T-helper 2 cell treated with Interferon-gamma antibody and Interleukin-4, amounts not matched to agents 5 μg/mL and 100 μg/mL, for 36 hours (primary cell): ENCODE measurements at places on chromosomes 11 and 22.
A peak's percentile ranks its signal among the peaks of the same experiment; 100 is the strongest.

GRCh38 chr11:103380031-103380430, 270.8 kb downstream of the DYNC2H1 start:
- H3K4me3 ChIP-seq: no peak overlapping the region
- no peak for DNase-seq
- H3K36me3 ChIP-seq: no peaks in the 10 kb centered on the region
- H3K27me3 ChIP-seq: no peaks in the 10 kb centered on the region
- no peak overlapping the region for H3K27ac ChIP-seq
- no peaks in the 10 kb centered on the region for H3K4me1 ChIP-seq

DNA sequence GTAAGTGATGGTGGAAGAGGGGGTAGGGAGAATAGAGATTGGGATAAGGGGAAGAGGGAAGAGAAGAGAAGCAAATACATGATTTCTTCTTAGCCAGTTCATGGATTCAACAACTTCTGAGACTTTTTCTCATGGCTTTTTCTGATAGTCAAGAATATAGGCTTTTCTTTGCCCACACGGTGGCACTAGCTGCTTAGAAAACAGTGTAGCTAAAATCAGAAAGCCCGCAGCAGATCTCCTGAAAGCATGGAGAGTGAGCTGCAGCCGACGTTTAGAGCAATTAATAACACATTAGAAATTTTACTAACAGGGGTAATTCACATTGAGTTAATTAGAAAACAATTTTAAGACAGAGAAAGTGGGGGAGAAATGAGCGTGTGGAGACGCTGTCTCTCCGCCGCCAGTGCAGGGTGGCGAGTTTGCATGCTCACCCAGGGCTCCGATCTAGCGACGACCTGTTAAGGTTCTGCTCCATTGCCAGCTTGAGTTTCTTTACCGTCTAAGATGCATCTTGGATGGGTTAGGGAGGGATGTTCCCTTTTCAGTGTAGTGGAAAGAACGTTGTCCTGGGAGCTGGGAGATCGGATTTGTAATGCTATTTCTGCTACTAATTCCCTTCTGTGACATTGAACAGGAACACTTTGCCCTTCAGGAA, 3.3 kb upstream of the RAG1 start:
- H3K36me3 ChIP-seq: peaks cover 9% of the 10 kb centered on the region
- no peak overlapping the region for H3K27ac ChIP-seq
- H3K4me1 ChIP-seq: peaks cover 11% of the 10 kb centered on the region
- H3K27me3 ChIP-seq: peaks cover 80% of the 10 kb centered on the region
- peak overlapping the region; percentile 62 for H3K4me3 ChIP-seq
- DNase-seq: peak; percentile 21

GRCh38 chr11:93028960-93029522, 59.6 kb downstream of the MTNR1B start:
- DNase-seq: no peak
- H3K4me1 ChIP-seq: no peaks in the 10 kb centered on the region
- no peak overlapping the region for H3K4me3 ChIP-seq
- H3K36me3 ChIP-seq: no peaks in the 10 kb centered on the region
- no peak overlapping the region for H3K27ac ChIP-seq

GRCh38 chr11:20041499-20041898, 118.8 kb downstream of the DBX1 start:
- H3K36me3 ChIP-seq: no peaks in the 10 kb centered on the region
- no peaks in the 10 kb centered on the region for H3K4me1 ChIP-seq
- no peaks in the 10 kb centered on the region for H3K27me3 ChIP-seq
- DNase-seq: no peak

DNA sequence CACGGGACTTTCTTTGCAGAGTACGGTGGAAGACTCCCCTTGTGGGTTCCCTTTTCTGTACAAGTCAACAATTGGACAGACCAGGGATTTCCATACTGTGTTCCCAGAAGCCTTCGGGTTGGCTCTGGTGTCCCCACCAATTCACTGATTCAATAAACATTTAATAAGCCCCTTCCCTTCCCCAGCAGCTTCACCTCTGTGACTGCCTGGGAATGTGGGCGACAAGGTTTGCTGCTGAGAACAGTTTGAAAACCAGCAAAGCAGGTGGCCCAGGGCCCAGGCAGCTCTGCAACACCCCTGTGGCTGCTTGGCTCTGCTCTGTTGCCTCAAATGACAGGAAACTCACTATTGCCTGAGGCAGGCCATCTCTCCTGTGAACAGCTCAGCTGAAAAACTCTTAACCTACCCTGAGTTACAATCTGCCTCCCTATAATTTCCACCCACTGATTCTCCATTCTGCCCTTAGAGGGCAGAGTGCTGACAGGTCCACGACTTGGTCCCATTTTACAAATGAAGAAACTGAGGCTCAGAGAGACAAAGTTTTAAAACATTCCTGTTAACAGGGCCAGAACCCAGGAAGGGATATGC, 10.4 kb downstream of the ADORA2A start:
- DNase-seq: no peak
- no peak overlapping the region for H3K4me3 ChIP-seq
- H3K4me1 ChIP-seq: peaks cover 47% of the 10 kb centered on the region
- peaks cover 30% of the 10 kb centered on the region for H3K36me3 ChIP-seq

DNA sequence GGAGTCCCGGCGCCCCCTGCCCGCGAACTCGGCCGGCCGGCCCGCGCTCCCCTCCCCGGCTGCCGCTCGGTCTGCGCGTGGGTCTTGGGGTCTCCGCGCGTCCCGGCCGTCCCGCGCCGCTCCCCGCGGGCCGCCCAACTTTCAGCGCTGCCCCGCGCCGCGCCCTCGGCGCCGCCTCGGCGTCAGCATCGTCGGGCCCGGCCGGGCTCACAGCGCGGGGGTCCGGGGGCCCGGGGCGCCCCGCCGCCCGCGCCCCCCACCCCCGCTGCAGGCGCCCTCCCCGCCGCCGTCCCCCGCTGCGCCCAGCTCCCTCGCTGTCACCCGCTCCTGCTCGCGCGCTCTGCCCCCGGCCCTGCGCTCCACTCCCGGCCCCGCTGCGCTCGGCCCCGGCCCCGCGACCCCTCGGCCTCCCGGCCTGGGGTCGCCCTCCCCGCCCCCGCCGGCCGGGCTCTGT, at the start of gene KCNJ4:
Gene KCNJ4 (minus strand): TSS at position 124 of the 454 bp plus-strand sequence. CDS start 27,067 bp downstream, outside the sequence.
- peak within 1 kb of the TSS; percentile 61 for H3K4me3 ChIP-seq
- peaks cover 70% of the 10 kb centered on the region for H3K27me3 ChIP-seq
- H3K27ac ChIP-seq: no peak within 1 kb of the TSS
- peaks cover 3% of the 10 kb centered on the region for H3K4me1 ChIP-seq

DNA sequence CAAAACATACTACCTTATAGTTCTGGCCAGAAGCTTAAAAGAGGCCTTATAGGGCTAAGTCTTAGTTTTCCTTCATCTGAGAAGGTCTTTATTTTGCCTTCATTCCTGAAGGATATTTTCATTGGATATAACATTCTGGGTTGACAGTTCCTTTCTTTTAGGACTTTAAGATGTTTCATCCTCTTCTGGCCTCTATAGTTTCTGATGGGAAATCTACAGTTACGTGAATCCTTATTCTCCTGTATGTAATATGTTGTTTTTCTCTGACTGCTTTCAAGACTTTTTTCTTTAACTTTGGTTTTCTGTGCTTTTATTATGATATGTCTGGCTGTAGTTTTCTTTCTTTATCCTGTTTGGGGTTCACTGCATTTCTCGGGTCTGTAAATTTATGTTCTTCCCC, 48.2 kb downstream of the BCR start:
- H3K4me1 ChIP-seq: peaks cover 25% of the 10 kb centered on the region
- H3K36me3 ChIP-seq: peaks cover 38% of the 10 kb centered on the region
- H3K27ac ChIP-seq: no peak overlapping the region
- DNase-seq: no peak
- H3K27me3 ChIP-seq: no peaks in the 10 kb centered on the region

- DNase-seq: no peak
- H3K27me3 ChIP-seq: no peaks in the 10 kb centered on the region
These were observed 147.5 kb downstream of the ELP4 start for GRCh38 chr11:31657091-31657490.

GRCh38 chr11:3824714-3825472, 15.9 kb downstream of the RHOG start:
- no peak overlapping the region for H3K4me3 ChIP-seq
- peaks cover 29% of the 10 kb centered on the region for H3K4me1 ChIP-seq
- peak; percentile 61 for DNase-seq
- H3K27ac ChIP-seq: peak overlapping the region; percentile 62
- H3K36me3 ChIP-seq: peaks cover 42% of the 10 kb centered on the region

DNA sequence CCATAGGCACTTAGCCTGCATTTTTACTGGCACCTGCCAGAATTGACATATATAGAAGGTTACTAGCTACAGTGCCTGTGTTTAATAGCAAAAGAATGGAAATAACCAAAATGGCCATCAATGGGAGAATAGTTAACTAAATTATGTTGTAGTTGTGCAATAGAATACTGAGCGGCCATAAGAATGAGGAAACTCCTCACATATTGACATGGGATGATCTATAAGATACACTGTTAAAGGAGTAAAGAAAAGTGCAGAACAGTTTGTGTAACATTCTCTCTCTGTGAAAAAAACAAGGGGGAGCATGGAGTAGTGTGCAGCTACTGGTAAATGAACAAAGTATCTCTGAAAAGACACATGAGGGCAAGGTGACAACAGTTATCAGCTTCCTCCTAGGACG, 21.5 kb downstream of the ARAP1 start:
- no peak overlapping the region for H3K4me3 ChIP-seq
- peaks cover 11% of the 10 kb centered on the region for H3K36me3 ChIP-seq
- H3K27ac ChIP-seq: no peak overlapping the region
- H3K27me3 ChIP-seq: no peaks in the 10 kb centered on the region

DNA sequence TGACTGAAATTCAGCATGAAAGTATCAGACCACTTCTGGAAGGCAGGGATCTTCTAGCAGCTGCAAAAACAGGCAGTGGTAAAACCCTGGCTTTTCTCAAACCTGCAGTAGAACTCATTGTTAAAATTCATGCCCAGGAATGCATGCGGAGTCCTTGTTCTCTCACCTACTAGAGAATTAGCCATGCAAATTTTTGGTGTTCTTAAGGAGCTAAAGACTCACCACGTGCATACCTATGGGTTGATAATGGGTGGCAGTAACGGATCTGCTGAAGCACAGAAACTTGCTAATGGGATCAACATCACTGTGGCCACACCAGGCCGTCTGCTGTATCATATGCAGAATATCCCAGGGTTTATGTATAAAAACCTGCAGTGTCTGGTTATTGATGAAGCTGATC, 19.1 kb downstream of the ZBTB44 start:
- no peak overlapping the region for H3K4me3 ChIP-seq
- no peak overlapping the region for H3K27ac ChIP-seq
- H3K27me3 ChIP-seq: no peaks in the 10 kb centered on the region
- no peak for DNase-seq

- DNase-seq: no peak
- no peaks in the 10 kb centered on the region for H3K4me1 ChIP-seq
- H3K4me3 ChIP-seq: no peak overlapping the region
- H3K36me3 ChIP-seq: no peaks in the 10 kb centered on the region
- H3K27ac ChIP-seq: no peak overlapping the region
These were observed 309.2 kb downstream of the ST3GAL4 start for GRCh38 chr11:126664643-126665042.

GRCh38 chr11:115324581-115325432, 179.4 kb downstream of the CADM1 start:
- no peaks in the 10 kb centered on the region for H3K36me3 ChIP-seq
- DNase-seq: peak; percentile 9
- H3K4me3 ChIP-seq: no peak overlapping the region
- H3K4me1 ChIP-seq: no peaks in the 10 kb centered on the region

- H3K27me3 ChIP-seq: peaks cover 4% of the 10 kb centered on the region
- no peak for DNase-seq
- H3K36me3 ChIP-seq: no peaks in the 10 kb centered on the region
- H3K4me3 ChIP-seq: no peak overlapping the region
These were observed 15.4 kb downstream of the ART5 start for GRCh38 chr11:3626250-3626960.

GRCh38 chr11:45304992-45305335, 18.8 kb upstream of the SYT13 start:
- H3K4me3 ChIP-seq: no peak overlapping the region
- H3K4me1 ChIP-seq: no peaks in the 10 kb centered on the region
- no peaks in the 10 kb centered on the region for H3K36me3 ChIP-seq
- H3K27ac ChIP-seq: no peak overlapping the region
- no peak for DNase-seq

GRCh38 chr11:69099180-69099579, 50.4 kb downstream of the TPCN2 start:
- no peak for DNase-seq
- H3K4me1 ChIP-seq: no peaks in the 10 kb centered on the region
- H3K36me3 ChIP-seq: no peaks in the 10 kb centered on the region
- no peak overlapping the region for H3K27ac ChIP-seq

GRCh38 chr22:38964989-38965388, 7.6 kb downstream of the APOBEC3A start:
- no peaks in the 10 kb centered on the region for H3K4me1 ChIP-seq
- H3K4me3 ChIP-seq: no peak overlapping the region
- DNase-seq: no peak
- H3K27me3 ChIP-seq: peaks cover 4% of the 10 kb centered on the region

- no peak overlapping the region for H3K4me3 ChIP-seq
- DNase-seq: no peak
- peaks cover 37% of the 10 kb centered on the region for H3K36me3 ChIP-seq
- no peak overlapping the region for H3K27ac ChIP-seq
These were observed 32.9 kb upstream of the RRM1 start for GRCh38 chr11:4061700-4062099.

GRCh38 chr11:121754598-121754997, 301.8 kb upstream of the SORL1-AS1 start:
- H3K27me3 ChIP-seq: no peaks in the 10 kb centered on the region
- no peaks in the 10 kb centered on the region for H3K4me1 ChIP-seq
- DNase-seq: no peak
- no peak overlapping the region for H3K27ac ChIP-seq

DNA sequence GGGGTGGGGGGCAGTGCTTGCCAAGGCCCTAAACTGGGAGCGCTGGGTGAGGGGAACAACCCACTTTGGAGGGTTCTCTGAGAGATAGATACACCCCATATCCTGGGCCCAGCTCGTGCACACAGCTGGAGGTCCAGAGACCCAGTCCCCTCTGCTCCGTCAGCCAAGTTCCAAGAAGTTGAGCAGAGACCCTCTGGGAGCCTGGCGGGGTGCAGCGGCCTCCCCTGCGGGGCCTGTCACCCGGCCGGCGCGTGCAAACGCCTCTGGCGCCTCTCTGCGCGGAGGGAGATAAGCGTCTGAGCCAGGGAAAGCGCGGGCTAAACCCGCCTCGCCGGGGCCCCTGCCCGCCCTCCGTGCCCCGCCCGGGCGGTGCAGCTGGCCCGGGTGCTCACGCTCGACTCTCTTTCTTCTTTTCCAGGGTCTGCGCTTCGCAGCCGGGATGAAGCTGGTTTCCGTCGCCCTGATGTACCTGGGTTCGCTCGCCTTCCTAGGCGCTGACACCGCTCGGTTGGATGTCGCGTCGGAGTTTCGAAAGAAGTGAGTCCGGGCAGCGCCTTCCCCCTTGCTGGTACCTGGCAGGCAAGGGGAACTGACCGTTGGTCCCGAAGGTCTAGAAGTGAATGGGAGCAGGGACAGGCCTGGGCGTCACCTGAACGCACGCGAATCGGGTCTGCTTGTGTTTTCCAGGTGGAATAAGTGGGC, 540 bp downstream of the ADM start:
- peaks cover 3% of the 10 kb centered on the region for H3K36me3 ChIP-seq
- H3K4me3 ChIP-seq: peak overlapping the region; percentile 73
- H3K27ac ChIP-seq: no peak overlapping the region
- peaks cover 41% of the 10 kb centered on the region for H3K4me1 ChIP-seq

GRCh38 chr11:68780829-68781228, 29.5 kb upstream of the TESMIN start:
- DNase-seq: no peak
- peak overlapping the region; percentile 13 for H3K27ac ChIP-seq
- peaks cover 40% of the 10 kb centered on the region for H3K36me3 ChIP-seq
- no peaks in the 10 kb centered on the region for H3K27me3 ChIP-seq
- H3K4me1 ChIP-seq: no peaks in the 10 kb centered on the region

GRCh38 chr11:76269661-76270261, 63.5 kb upstream of the WNT11 start:
- H3K4me1 ChIP-seq: no peaks in the 10 kb centered on the region
- no peak overlapping the region for H3K27ac ChIP-seq
- no peaks in the 10 kb centered on the region for H3K36me3 ChIP-seq
- DNase-seq: no peak
- H3K4me3 ChIP-seq: no peak overlapping the region
